ENCODE measurements at places on chromosomes 5 and 9.

DNA sequence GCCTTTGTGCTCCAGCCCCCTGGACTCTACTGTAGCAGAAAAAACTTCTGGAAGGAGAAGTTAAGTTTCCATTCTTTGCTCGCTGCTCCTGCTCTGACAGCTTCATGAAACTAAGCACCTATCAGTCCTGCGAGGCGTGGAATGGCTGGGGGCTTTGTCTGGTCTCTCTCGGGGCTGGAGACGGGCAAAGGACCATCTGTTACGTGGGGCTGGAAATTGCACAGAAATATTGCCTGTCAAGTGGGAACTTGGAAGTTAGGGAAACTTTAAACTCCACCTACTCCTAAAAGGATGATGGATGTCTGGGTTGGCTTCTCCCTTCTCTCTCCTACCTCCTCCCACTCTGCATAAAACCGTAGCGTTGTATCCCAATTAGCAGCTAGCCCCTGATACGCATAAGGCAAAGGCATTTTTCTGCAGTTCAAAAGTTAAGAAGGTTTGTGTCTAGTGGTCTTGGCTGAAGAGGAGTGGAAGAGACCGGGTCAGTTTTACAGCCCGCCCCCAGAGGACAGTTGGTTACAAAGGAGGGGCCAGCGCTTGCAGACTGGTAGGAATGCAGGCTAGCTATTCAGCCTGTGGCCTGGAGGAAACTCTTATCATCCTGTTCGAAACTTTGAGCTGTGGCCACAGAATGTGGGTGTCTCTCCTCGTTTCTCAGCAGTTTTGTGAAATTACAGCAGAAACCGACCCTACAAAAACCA is 1.3 kb downstream of the FBXL7 start:
- DNase-seq: no peak

GRCh38 chr5:176820937-176821336 is 10.6 kb downstream of the UNC5A start:
- DNase-seq: no peak

GRCh38 chr5:173823721-173824567 is 64.2 kb upstream of the CPEB4 start:
- DNase-seq: no peak

- no peak for DNase-seq
Observed at GRCh38 chr5:151115272-151115905, 34.6 kb upstream of the TNIP1 start.

DNA sequence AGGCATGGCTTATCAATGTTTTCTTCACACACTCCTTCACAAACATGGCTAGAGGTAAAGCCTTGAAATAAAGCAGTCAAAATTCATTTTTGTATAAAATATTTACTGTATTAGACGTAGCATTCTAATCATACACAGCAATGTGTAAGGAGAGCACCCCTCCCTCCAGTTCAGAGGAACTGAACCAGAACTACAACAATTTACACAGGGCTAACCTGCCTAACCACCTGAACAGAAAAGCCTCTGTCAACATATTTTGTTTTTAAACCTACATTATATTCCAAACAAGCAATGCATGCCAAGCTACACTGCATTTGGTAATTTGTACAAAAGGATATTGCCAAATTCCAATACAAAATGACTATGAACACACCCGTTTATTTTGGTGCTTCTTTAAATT is 41.6 kb downstream of the MLLT3 start:
- DNase-seq: no peak

DNA sequence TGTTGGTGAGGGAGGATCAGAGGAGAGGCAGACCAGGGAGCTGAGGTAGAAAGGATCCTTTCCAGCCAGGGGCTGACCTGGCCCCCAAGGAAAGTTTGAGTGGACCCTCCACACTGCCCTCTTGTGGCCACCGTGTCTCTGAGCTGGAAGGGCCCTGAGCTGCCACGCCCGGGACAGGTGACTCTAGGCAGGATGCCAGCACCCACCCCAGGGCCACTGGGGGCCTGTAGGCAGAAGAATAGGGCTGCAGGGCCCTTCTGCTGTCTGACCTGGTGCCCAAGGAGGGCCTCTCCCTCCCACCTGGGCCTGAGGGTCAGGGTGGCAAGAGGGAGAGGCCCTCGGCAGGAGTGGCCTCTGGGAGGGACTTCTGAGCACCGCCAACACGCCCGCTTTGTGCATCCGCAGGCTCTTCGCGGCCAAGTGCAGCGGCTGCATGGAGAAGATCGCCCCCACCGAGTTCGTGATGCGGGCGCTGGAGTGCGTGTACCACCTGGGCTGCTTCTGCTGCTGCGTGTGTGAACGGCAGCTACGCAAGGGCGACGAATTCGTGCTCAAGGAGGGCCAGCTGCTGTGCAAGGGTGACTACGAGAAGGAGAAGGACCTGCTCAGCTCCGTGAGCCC is 76.8 kb downstream of the LMX1B start:
- DNase-seq: no peak

DNA sequence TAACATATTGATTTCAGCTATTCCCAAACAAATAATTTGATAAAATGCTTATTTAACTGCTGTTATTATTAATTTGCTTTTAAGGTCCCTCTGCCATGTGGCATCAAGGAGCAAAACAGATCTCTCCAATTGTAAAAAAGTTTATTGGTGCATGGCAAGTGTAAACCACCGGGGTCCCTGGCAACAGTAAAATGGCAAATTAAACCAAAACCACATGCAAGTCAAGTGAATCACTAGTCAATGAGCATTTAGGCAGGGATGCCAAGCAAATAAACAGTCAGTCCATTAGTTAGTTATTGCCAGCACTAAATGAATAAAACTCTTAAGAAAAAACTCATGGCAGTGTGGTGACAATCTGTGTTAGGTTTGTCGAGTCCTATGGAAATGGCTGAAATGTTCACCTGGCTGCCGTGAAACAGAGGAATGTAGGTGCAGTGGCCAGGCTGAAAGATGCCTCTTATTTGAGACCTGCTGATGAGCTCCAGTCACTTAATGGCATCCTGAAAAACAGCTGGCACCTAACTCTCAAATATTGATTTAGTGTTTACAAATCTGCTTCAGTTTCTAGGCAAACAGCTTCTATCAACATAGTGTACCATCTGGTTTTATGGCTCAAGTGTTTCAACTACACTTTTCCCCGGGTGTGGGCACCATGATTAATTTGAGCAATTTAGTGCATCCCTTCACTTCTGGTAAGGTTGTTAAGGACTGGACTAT is 296.5 kb upstream of the ITGA1 start:
- no peak for DNase-seq

DNA sequence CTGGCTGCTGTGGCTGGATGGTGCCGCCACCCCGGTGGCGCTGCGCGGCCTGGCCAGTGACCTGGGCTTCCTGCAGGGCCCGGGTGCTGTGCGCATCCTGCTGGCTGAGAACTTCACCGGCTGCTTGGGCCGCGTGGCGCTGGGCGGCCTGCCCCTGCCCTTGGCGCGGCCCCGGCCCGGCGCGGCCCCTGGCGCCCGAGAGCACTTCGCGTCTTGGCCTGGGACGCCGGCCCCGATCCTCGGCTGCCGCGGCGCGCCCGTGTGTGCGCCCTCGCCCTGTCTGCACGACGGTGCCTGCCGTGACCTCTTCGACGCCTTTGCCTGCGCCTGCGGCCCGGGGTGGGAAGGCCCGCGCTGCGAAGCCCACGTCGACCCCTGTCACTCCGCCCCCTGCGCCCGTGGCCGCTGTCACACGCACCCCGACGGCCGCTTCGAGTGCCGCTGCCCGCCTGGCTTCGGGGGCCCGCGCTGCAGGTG is 17.5 kb downstream of the CRB2 start:
- DNase-seq: no peak

DNA sequence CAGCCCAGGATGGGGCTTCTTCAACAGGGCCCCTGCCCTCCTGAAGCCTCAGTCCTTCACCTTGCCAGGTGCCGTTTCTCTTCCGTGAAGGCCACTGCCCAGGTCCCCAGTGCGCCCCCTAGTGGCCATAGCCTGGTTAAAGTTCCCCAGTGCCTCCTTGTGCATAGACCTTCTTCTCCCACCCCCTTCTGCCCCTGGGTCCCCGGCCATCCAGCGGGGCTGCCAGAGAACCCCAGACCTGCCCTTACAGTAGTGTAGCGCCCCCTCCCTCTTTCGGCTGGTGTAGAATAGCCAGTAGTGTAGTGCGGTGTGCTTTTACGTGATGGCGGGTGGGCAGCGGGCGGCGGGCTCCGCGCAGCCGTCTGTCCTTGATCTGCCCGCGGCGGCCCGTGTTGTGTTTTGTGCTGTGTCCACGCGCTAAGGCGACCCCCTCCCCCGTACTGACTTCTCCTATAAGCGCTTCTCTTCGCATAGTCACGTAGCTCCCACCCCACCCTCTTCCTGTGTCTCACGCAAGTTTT is 23.6 kb downstream of the PCDHGC5 start:
- no peak for DNase-seq

GRCh38 chr5:717143-717542 is 24.0 kb upstream of the TPPP start:
- DNase-seq: no peak

DNA sequence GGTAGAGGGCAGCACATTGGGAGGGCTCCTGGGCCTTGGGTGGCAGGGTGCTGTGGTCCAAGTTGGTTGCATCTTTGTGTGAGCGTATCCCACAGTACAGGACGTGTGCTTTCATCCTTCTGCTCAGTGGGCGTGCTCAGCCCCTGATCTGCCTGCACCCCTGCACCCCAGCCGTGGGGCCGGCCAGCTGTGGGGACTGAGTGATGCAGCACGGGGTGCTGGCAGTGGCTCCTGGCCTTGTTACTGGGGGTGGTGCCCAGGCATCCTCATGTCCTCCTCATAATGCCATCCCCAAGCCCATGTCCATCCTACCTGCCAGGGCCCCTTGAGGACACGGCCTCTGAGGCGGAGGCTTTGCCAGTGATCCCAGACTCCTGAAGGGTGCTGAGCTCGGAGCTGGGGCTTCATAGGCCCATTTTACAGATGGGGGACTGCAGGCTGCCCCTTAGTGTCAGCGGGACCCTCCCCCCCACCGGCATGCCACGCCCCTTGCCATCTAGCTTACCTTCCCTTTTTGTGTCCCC is 100.7 kb downstream of the PHF2 start:
- no peak for DNase-seq

- no peak for DNase-seq
Observed at GRCh38 chr5:82863266-82863665, 213.9 kb downstream of the TMEM167A start.

GRCh38 chr5:149878371-149878770 is 66.2 kb downstream of the PDE6A start:
- DNase-seq: no peak

DNA sequence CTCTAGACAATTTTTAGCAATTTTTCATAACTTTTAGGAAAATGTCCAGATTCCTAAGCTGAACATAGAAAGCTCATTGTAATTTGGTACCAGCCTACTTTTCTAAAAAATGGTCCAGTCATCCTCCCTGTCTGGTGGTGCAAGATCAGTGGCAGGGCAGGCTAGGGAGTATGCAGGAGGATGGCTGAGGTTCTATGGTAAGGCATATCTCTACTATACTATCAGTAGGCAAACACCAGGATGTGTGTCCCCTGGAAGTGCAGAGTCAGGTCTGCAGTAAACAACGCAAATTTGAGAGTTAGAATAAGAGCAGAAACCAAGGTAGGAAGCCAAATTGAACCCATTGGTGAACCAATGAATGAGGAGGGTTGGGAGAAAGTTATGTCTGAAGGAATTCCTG is 22.8 kb upstream of the RFX3 start:
- no peak for DNase-seq

- DNase-seq: no peak
Observed at GRCh38 chr5:62475072-62475471, 62.5 kb downstream of the IPO11 start.

GRCh38 chr9:128893354-128893753 is 11.4 kb downstream of the LRRC8A start:
- no peak for DNase-seq

- DNase-seq: no peak
Observed at GRCh38 chr5:107670932-107671741, at the start of gene EFNA5. Gene EFNA5 (minus strand): TSS chr5:107670937.

- DNase-seq: no peak
Observed at GRCh38 chr9:33476503-33476902, 2.8 kb upstream of the NOL6 start.

DNA sequence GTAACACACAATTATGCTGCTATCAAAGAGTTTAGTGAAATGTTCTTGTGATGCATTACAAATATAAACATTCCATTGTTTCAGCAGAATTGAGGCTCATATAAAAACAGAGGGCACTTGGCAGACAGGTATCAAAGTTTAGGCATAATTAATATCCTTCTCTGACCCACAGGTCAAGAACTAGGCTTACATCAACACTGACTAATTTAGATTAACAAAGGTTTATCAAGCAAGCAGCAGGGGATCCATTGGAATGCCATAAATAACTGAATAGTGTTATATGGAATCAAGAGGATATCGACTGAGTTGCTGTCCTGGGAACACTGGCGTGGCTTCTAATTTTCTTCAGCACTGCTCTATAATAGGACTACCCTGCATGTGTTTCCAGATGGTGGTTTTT is 414.5 kb upstream of the ARRDC3 start:
- DNase-seq: no peak

- no peak for DNase-seq
Observed at GRCh38 chr9:106419829-106420228, 443.1 kb upstream of the ZNF462 start.

GRCh38 chr5:82176115-82176814 is 101.9 kb downstream of the RPS23 start:
- no peak for DNase-seq

DNA sequence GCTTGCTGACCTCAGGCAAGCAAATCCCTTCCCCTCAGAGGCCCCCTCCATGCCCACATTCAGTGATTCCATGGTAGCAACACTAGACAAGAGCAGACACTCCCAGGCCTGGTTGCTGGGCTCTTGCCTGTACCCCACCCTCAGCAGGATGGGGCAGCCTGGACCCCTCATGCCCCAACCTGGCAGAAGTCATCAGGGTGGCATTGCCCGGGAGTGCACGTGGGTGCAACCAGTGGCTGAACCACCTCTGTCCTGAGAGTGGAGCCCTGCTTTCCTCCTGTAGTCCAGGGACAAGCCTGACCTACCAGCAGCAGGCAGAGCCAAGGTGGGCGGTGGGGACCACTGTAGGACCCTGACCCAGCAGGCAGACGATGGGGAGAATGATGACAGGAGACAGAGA is 65.8 kb upstream of the TBC1D2 start:
- no peak for DNase-seq

DNA sequence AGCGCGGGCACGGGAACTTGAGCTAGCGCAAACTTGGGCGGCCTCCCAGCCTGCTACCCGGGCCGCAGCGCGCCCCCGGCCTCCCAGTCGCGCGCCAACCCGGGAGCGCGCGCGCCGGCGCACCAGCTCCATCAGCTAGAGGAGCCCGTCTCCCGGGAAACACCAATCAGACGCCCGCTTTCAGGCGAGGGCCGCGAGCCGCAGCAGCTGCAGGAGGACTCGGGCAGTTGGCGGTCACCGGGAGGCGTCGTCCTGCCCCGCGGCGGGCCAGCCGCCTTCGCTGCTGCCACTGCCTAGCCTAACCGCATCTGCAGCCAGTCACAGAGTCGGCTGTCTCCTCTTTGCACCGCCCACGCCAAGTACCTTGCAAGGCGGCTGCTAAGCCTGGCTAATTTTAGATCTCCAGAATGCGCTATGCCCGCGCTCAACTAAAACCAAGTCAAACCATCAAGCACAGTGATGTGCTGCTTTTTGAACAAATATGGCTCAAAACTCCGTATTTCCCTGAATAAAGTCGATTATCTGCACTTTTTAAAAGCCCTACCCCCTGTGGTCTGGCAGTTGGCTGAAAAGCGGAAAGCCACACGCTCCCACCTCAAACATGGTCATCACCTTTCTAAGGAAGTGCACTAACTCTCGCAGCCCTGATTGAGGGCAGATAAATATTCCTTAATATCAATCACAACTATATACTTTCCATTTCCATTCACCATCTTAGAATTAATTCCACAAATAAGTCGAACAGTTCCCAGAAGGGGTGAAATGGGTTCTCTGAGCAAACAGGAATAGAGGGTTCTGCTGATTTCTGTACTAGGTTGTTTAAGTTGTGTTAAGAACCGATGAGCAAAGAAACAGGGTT is 221.8 kb downstream of the MEF2C start:
- DNase-seq: no peak
